Peyer's patch (tissue), 4 donors: ENCODE measurements at places on chromosomes 3 and 15.

GRCh38 chr3:55648591-55649318 is 161.6 kb upstream of the WNT5A start:
- no peaks in the 10 kb centered on the region for H3K36me3 ChIP-seq
- no peak for DNase-seq
- H3K27ac ChIP-seq, result no peak overlapping the region
- no peaks in the 10 kb centered on the region for H3K27me3 ChIP-seq
- H3K4me1 ChIP-seq, result no peaks in the 10 kb centered on the region

- H3K36me3 ChIP-seq, result no peaks in the 10 kb centered on the region
- H3K27ac ChIP-seq, result no peak overlapping the region
- no peaks in the 10 kb centered on the region for H3K27me3 ChIP-seq
- H3K4me3 ChIP-seq, result no peak overlapping the region
- no peaks in the 10 kb centered on the region for H3K4me1 ChIP-seq
Measured at GRCh38 chr15:39051626-39052322, 487.2 kb upstream of the RASGRP1 start.

GRCh38 chr3:155368786-155369185 is 75.3 kb upstream of the STRIT1 start:
- H3K27me3 ChIP-seq, result no peaks in the 10 kb centered on the region
- H3K27ac ChIP-seq, result no peak overlapping the region
- no peaks in the 10 kb centered on the region for H3K36me3 ChIP-seq
- H3K4me3 ChIP-seq, result no peak overlapping the region
- no peaks in the 10 kb centered on the region for H3K4me1 ChIP-seq

GRCh38 chr3:41684797-41685735 is 276.8 kb downstream of the ULK4 start:
- no peaks in the 10 kb centered on the region for H3K36me3 ChIP-seq
- H3K27me3 ChIP-seq, result no peaks in the 10 kb centered on the region
- no peak overlapping the region for H3K4me3 ChIP-seq
- no peaks in the 10 kb centered on the region for H3K4me1 ChIP-seq
- no peak for DNase-seq

DNA sequence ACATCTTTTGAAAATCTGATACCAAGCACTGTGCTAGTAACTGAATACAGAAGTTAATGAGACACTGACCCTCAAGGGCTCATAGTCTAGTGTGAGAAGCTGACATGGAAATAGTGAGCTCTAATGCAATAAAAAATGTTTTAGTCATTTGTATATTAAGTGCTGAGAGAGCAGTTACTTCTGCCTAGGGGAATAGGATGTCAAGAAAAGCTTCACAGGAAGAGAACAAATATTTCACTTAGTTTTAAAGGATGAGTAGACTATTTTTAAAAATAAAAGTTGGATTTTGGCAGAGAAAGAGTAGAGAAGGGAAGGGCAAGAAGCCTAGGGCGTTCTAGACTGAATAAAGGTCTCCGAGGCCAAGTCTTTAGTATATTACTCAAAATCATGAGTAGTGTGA is 158.4 kb downstream of the ATG7 start:
- H3K4me1 ChIP-seq, result no peaks in the 10 kb centered on the region
- H3K27ac ChIP-seq, result no peak overlapping the region
- H3K4me3 ChIP-seq, result no peak overlapping the region
- DNase-seq, result no peak
- no peaks in the 10 kb centered on the region for H3K27me3 ChIP-seq
- no peaks in the 10 kb centered on the region for H3K36me3 ChIP-seq

- no peak overlapping the region for H3K4me3 ChIP-seq
- no peaks in the 10 kb centered on the region for H3K36me3 ChIP-seq
- H3K27me3 ChIP-seq, result no peaks in the 10 kb centered on the region
- no peaks in the 10 kb centered on the region for H3K4me1 ChIP-seq
- H3K27ac ChIP-seq, result no peak overlapping the region
- no peak for DNase-seq
Measured at GRCh38 chr3:120470870-120471269, 20.1 kb upstream of the FSTL1 start.

GRCh38 chr3:130276203-130276803 is 69.2 kb upstream of the COL6A5 start:
- no peak overlapping the region for H3K4me3 ChIP-seq
- DNase-seq, result no peak
- no peaks in the 10 kb centered on the region for H3K36me3 ChIP-seq
- no peak overlapping the region for H3K27ac ChIP-seq
- no peaks in the 10 kb centered on the region for H3K4me1 ChIP-seq

DNA sequence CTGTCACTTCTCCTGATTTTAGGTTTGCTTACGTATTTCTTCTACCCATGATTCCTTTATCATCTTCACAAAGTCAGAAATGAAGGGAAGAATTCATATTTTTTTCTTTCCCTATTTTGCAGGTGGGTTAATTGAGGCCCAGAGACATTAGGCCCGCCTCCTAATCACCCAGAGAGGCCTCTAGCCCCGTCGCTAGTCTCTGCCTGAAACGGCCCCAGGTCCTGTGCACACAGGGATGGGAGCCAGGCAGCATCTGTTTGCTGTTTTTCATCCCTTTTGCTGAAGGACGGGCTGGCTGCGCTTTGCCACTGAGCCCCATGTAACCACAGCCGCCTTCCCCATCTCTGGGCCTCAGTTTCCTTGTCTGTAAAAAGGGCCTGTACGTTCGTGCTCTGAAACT is 135.9 kb downstream of the FBLN2 start:
- H3K27me3 ChIP-seq, result no peaks in the 10 kb centered on the region
- no peak for DNase-seq
- no peaks in the 10 kb centered on the region for H3K36me3 ChIP-seq
- no peaks in the 10 kb centered on the region for H3K4me1 ChIP-seq
- H3K4me3 ChIP-seq, result no peak overlapping the region
- H3K27ac ChIP-seq, result no peak overlapping the region

DNA sequence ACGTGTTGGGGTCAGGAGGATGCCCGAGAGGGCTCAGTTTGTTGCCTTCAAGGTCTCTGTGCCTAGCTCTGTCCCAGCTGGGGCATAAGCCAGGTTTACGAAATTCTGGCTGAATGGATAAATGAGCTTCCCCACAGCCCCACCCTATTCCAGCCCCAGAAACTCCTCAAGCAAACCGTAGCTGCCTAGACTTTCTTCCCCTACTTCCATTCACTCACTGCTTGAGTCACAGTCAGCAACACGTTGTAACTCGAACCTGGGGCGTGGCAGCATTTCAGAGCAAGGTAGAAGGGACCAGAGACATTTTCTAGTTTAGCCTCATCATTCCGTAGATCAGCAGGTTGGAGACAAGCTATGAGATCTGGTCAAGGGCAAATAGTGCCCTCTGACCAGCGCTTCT is 24.2 kb downstream of the NMNAT3 start:
- peaks cover 21% of the 10 kb centered on the region for H3K4me1 ChIP-seq
- DNase-seq, result peak; percentile 50
- H3K27me3 ChIP-seq, result no peaks in the 10 kb centered on the region
- H3K27ac ChIP-seq, result no peak overlapping the region

- H3K4me1 ChIP-seq, result peaks cover 14% of the 10 kb centered on the region
- no peak for DNase-seq
- H3K36me3 ChIP-seq, result no peaks in the 10 kb centered on the region
- H3K27ac ChIP-seq, result no peak overlapping the region
- no peak overlapping the region for H3K4me3 ChIP-seq
Measured at GRCh38 chr3:120428924-120429323, 21.9 kb downstream of the FSTL1 start.

DNA sequence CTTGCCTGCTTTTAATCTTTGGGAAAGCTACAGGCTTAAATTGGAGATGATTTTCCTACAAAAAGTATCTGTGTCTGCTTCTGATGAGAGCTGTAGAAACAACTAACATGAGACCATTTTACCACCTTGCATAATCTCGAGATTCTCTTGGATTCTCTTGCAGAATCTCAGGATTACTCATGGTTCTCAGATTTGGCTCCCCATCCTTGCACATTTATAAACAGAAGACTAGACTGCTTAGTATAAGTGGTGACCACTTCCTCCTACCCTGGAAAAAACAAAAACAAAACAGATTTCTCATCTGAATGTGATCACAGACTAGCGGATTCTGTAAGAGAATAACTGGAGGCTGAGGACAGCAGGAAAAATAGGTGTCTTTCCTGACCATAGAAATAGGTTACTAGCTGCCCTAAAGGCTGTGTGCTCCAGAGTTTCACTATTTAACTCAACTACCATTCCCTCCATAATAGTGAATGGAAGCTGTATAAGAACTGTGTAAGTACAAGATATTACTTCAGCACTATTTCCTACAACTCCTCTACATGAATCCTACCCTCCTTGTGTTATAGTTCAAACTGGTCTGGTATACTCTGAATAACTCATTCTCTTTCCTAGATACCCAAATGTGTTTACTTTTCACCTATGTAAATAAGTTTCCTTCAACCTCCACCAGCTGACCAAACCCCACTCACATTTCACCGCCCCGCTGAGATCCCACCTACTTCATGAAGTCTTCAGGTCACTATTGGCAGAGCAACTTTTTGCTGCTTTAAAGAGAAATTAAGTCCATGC is 122.2 kb upstream of the C2CD4B start:
- no peaks in the 10 kb centered on the region for H3K4me1 ChIP-seq
- no peaks in the 10 kb centered on the region for H3K27me3 ChIP-seq
- H3K27ac ChIP-seq, result no peak overlapping the region
- no peak for DNase-seq
- no peak overlapping the region for H3K4me3 ChIP-seq

GRCh38 chr3:195807681-195808121 is 4.0 kb downstream of the MUC4 start:
- no peak for DNase-seq
- no peak overlapping the region for H3K4me3 ChIP-seq
- no peaks in the 10 kb centered on the region for H3K4me1 ChIP-seq

DNA sequence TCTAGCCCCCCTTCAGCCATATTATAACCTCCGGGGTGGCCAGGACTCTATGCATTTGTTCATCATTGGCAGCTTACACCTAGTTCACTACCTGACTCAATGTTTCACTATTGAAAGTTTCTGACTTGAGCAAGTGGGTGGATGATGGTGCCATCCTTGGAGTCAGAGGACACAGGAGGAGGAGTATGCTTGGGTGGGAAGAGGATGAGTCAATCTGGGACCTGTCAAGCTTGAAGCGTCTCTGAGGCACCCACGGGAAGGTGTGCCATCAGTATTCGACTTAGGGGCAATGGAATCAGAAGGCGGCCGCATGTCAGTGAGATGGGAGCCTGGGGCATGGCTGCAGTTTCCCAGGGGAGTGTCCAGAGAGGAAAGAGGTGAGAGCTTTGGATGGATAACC is 133.3 kb downstream of the EPHB1 start:
- no peak for DNase-seq
- no peaks in the 10 kb centered on the region for H3K36me3 ChIP-seq
- no peaks in the 10 kb centered on the region for H3K27me3 ChIP-seq
- H3K27ac ChIP-seq, result no peak overlapping the region
- H3K4me1 ChIP-seq, result no peaks in the 10 kb centered on the region

GRCh38 chr15:99118258-99118632 is 13.4 kb downstream of the SYNM start:
- H3K4me1 ChIP-seq, result peaks cover 5% of the 10 kb centered on the region
- H3K27me3 ChIP-seq, result no peaks in the 10 kb centered on the region
- no peaks in the 10 kb centered on the region for H3K36me3 ChIP-seq
- DNase-seq, result no peak
- H3K4me3 ChIP-seq, result no peak overlapping the region

DNA sequence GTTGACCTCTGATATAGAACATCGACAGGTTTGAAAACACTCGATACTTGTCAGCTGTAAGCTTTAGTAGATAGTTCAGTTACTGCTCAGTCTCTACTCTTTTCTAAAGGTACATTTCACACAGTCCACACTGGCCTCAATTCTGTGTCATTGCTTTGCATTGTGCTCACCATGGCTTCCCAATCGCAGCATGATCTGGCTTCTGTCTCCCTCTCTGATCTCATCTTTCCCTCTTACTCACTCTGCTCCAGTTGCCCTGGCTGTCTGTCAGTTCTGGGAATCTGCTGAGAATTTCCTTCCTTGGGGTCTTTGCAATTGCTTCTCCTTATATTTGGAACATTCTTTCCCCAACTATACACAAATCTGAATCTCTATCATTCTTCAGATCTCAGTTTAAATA is 80.6 kb downstream of the GTF2E1 start:
- H3K4me3 ChIP-seq, result no peak overlapping the region
- no peaks in the 10 kb centered on the region for H3K36me3 ChIP-seq
- no peak overlapping the region for H3K27ac ChIP-seq
- peaks cover 3% of the 10 kb centered on the region for H3K4me1 ChIP-seq
- DNase-seq, result no peak
